Activated naive CD4-positive, alpha-beta T cell treated with anti-CD3 and anti-CD28 coated beads, Interleukin-2, amount 10 ng/mL, durations not matched to agents 7 days and 5 days (primary cell): ENCODE measurements at places on chromosomes 1 and 21.

- DNase-seq, result peak; percentile 80
- H3K27me3 ChIP-seq, result no peaks in the 10 kb centered on the region
- H3K27ac ChIP-seq, result peak overlapping the region; percentile 94
- H3K36me3 ChIP-seq, result peaks cover 64% of the 10 kb centered on the region
- H3K4me1 ChIP-seq, result peaks cover 81% of the 10 kb centered on the region
Observed at GRCh38 chr1:223716302-223716862, 4.0 kb downstream of the CAPN2 start.

GRCh38 chr1:101284021-101284420, 47.2 kb downstream of the S1PR1 start:
- peaks cover 95% of the 10 kb centered on the region for H3K4me1 ChIP-seq
- H3K27ac ChIP-seq, result peak overlapping the region; percentile 93
- H3K36me3 ChIP-seq, result peaks cover 15% of the 10 kb centered on the region

DNA sequence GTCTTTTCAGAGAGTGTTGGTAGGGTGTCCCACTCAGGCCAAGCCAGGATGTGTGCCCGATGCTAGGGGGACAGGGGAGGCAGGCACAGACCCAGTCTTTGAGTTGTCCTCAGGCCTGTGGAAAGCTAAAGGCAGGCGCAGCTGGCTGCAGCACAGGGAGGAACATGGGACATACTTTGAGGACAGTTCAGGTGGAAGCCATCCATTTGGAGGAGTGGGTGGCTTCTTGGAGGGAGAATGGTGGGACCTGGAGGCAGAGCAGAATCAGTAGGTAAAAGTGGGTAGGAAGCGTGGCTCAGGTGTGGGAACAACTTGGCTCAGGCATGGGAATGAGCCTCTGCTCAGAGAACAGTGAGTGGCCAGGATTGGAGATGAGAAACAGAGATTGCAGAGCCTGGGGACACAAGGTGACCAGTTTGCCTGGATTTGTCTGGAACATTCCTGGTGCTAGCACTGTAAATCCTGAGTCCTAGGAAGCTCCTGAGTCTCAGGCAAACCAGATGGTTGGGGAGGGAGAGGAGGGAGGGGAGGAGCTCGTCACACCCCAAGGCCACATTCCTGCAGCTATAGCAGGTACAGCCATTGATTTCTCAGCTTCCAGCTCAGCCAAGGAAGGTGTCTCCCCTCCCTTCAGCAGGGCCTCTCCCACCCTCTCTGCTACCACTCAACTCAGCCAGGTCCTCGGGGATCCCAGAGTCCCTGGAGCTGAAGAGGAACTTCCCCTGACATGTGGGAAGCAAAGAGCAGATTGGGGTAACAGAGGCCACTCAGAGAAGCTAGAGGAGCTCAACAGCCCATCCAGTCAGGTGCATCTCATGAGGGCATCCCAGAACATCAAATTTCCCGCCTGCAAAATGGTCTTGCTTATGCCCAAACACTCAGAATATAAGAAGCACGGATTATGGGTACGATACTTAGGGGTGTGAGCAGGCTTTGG, 65.2 kb upstream of the TINAGL1 start:
- peaks cover 50% of the 10 kb centered on the region for H3K27me3 ChIP-seq
- no peak overlapping the region for H3K27ac ChIP-seq
- H3K36me3 ChIP-seq, result no peaks in the 10 kb centered on the region
- peaks cover 7% of the 10 kb centered on the region for H3K4me1 ChIP-seq
- no peak for DNase-seq

DNA sequence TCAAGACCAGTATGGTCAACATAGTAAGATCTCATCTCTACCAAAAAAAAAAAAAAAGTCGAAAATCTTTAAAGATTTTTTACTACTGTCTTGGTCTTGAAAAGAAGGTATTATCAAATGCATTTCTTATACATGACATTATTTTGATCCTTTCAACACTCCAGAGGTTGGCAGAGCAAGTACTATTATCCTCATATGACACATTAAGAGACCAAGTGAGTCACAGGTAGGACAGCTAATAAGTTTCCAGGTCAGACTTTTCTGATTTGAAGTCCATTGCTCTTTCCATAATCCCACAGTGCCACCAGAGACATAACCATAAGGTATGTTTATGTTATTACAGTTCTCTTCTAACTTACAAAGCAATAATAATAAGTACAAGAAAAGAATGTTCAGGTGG, 15.2 kb downstream of the DBT start:
- H3K36me3 ChIP-seq, result peaks cover 48% of the 10 kb centered on the region
- no peak for DNase-seq
- no peaks in the 10 kb centered on the region for H3K27me3 ChIP-seq
- H3K4me3 ChIP-seq, result no peak overlapping the region
- H3K4me1 ChIP-seq, result no peaks in the 10 kb centered on the region

- H3K4me3 ChIP-seq, result no peak overlapping the region
- no peaks in the 10 kb centered on the region for H3K36me3 ChIP-seq
- peaks cover 14% of the 10 kb centered on the region for H3K4me1 ChIP-seq
Observed at GRCh38 chr1:234588386-234588785, 21.6 kb downstream of the IRF2BP2 start.

DNA sequence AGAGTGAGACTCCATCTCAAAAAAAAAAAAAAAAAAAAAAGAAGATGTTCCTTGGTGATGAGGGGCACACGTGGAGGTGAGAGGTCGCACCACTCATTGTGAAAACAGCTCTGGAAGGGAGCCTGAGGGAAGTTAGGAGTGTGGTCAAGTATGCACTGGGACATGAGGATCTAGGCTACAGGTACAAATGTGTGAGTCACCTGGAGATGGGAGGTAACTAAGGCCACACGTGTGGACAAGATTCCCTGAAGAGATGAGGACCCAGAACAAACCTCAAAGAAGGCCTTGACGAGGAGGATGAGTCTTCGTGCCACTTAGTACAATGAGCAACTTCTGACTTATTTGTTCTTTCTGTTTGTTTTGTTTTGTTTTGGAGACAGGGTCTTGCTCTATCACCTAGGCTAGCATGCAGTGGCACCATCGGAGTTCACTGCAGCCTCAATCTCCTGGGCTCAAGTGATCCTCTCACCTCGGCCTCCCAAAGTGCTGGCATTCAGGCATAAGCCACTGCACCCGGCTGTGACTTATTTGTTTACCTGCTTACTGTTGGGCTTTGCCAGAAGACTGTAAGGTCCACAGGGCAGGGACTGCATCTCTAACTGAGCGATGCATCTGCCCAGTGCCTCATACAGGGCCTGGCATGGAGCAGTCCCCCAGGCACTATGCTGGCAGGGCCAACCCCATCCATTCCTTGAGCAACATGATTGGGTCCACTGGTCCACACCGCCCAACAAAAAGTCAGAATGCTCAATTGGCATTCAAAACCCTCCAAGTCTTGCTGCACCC, 6.4 kb downstream of the ASAP3 start:
- no peak overlapping the region for H3K4me3 ChIP-seq
- no peaks in the 10 kb centered on the region for H3K36me3 ChIP-seq
- H3K4me1 ChIP-seq, result no peaks in the 10 kb centered on the region
- H3K27ac ChIP-seq, result no peak overlapping the region
- peaks cover 77% of the 10 kb centered on the region for H3K27me3 ChIP-seq

DNA sequence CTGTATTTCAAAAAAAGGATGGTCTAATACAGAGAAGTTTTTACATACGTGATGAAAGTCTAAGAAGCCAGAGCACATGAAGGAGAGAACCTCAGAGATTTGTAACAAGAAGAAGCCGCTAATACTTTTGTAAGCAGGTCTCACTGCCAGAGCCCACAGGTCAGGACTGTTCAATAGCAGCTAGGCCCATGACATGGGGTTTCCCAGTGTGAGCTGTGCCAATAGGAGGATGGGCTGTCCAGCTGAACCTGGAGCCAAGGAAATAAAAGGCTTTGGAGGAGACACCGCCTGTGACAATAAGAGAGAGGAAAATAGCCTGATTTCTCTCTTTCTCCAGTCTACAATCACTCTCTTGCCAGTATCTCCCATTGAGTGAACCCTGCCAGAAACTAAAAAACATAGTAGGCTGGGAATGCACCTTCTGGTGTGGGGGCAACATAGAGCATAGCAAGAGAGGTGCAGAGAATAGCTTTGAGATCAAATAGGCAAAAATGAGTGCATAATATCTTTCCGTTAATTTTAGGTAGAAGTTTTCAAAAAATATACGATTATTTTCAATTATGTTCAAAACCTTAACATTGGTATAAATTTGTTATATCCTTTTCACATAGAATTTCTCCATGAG, 360.3 kb downstream of the NEGR1 start:
- H3K36me3 ChIP-seq, result no peaks in the 10 kb centered on the region
- no peak for DNase-seq
- no peaks in the 10 kb centered on the region for H3K4me1 ChIP-seq
- H3K4me3 ChIP-seq, result no peak overlapping the region
- no peaks in the 10 kb centered on the region for H3K27me3 ChIP-seq
